Brain (organoid and tissue), 16 donors: ENCODE measurements at places on chromosomes 1 and 21. TPM values are rescaled to one million over a fixed set of nuclear protein-coding genes. Genes with fewer than 3 reads are reported as not detected.
A peak's percentile ranks its signal among the peaks of the same experiment; 100 is the strongest.

GRCh38 chr21:19937619-19938018 is 1060.6 kb upstream of the NCAM2 start:
- DNase-seq, result no peak

DNA sequence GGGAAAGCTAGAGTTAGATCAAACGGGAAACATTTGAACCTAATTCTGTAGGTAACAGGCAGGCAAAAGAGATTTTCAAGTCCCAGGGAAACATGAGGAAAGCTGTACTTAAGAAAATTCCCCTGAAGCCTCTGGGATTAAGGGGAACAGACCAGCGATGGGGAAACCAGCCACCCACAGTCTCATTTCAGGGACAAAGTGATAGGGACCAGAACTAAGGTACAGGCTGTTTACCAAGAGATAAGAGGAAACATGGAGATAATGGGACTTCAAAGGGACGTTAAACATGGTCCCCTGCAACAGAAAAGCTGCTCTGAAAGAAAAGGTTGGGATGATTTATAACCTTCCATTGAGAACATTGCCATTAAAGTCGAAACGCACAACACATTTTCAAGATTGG is 84.4 kb downstream of the NTPCR start:
- no peak for DNase-seq

DNA sequence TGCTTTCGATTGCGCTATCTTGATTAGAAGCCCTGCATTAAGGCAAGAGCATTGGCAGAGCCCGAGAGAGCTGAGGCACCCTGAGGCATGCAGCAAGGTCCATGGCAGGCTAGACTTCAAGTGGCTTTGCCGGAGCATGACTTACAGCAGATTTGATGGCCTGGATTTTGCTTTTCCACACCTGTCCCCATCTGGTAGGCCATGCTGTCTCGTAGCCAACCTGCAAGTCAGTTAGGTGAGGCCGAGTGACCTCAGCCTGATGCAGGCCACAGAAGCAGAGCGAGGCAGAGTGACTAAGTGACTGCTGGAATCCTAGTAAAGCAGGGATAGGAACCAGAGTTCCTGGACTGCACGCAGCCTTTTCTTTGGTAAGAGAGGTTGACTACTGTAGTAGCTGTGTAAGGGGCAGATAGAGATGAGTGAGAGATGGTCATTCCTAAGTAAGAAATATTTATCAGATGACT is 148.9 kb downstream of the PBX1 start:
- DNase-seq, result no peak

GRCh38 chr1:17569200-17570139 is 30.0 kb downstream of the ARHGEF10L start:
- peak; percentile 27 for DNase-seq

The CASP9 gene
- 17.1 TPM for polyA plus RNA-seq

The CCDC185 gene
- polyA plus RNA-seq, result not detected
